ENCODE measurements at places on chromosomes 6 and 20. TPM values are rescaled to one million over a fixed set of nuclear protein-coding genes. Genes with fewer than 3 reads are reported as not detected.

The RNF8 gene
- 29.0 TPM for total RNA-seq

DNA sequence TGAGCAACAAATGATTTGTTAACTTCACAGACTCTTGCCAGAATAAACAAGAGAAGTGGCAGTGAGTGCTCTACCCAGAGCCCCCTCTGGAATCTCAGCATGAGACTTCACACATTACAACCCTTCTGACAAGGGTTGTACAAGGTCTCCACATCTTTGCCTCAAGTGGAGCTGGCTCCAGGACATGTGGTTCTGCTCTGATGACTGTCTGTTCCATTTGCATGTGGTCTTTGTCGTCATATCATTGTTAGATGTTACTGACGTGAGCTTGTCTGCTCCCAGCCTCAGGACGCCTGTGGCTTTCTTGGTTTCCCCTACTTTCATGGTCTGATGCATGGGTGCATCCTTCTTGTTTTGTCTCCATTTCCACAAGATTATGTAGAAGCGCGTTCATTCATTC, 115.0 kb downstream of the SLC24A3 start:
- DNase-seq, result no peak

- DNase-seq, result no peak
Measured at GRCh38 chr6:5723841-5724691, 282.7 kb downstream of the NRN1 start.

GRCh38 chr6:109491207-109491938, 8.4 kb upstream of the ZBTB24 start:
- no peak for DNase-seq

DNA sequence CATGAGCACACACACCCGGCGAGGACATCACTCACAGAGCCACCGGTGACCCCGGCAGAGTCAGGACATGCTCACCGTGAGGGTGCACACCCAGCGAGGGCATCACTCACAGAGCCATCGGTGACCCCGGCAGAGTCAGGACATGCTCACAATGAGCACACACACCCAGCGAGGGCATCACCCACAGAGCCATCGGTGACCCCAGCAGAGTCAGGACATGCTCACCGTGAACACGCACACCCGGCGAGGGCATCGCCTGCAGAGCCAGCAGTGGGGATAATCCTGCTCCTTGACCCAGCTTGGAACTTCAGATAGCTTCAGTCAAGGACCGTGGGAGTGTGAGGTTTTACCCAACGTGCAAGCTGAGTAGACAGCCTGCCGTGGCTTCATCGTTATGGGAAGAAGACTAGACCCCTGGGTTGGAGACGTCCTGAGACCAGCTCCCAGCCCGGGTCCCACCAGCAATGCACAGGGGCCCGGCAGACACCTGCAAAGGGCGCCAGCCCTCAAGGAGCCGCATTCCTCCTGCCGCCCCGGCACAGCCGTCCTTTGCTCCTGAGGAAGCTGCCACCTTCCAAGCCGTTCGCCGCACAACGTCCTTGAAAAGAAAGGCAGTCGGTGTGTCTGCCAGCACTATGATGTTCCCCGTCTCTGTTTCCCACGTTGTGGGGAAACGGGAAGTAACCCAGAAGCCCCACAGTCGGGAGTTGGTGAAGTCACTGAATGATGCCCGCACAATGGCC, 192.3 kb downstream of the DLL1 start:
- no peak for DNase-seq

Data from SK-MEL-5 (cell line).